ENCODE measurements at places on chromosomes 7 and 10. TPM values are rescaled to one million over a fixed set of nuclear protein-coding genes. Genes with fewer than 3 reads are reported as not detected.

Gene CCDC126
- total RNA-seq = 31.0 TPM

Gene SLC16A12
- total RNA-seq = 2.2 TPM

Gene CALML3
- not detected for total RNA-seq

Gene AKR1B15
- total RNA-seq = not detected

Gene FANK1
- total RNA-seq = 1.5 TPM

Gene CFTR
- total RNA-seq = 0.25 TPM

Gene ESYT2
- 54.6 TPM for total RNA-seq

Gene PRSS37
- not detected for total RNA-seq

Gene AKR1C1
- total RNA-seq = 27.5 TPM

Gene CASTOR2
- total RNA-seq = 33.9 TPM

Gene CHST15
- 38.8 TPM for total RNA-seq

Gene NEUROD6
- total RNA-seq = 325 TPM

Gene DNMBP
- total RNA-seq = 4.4 TPM

Gene PAPSS2
- 3.0 TPM for total RNA-seq

Gene ACBD7
- 11.8 TPM for total RNA-seq

Gene SEMA3A
- 29.5 TPM for total RNA-seq

Gene RPEL1
- not detected for total RNA-seq

Gene MEST
- total RNA-seq = 68.1 TPM

Gene ATG9B
- total RNA-seq = 1.2 TPM

Gene CBLL1
- total RNA-seq = 29.0 TPM

Gene PLEKHA1
- total RNA-seq = 26.3 TPM

Gene SPDYE5
- total RNA-seq = not detected

Gene KCND2
- 38.6 TPM for total RNA-seq

Gene LBX1
- total RNA-seq = not detected

Gene SPDYE8
- 0.25 TPM for total RNA-seq

Gene CTNNA3
- 1.5 TPM for total RNA-seq

Gene PLEKHS1
- not detected for total RNA-seq

Gene CLIP2
- total RNA-seq = 119 TPM

Gene LIPM
- not detected for total RNA-seq

Gene SPDYE6
- total RNA-seq = not detected

Gene LRRC17
- 11.8 TPM for total RNA-seq

Gene INMT
- under 0.01 TPM for total RNA-seq

Gene APBB1IP
- 0.98 TPM for total RNA-seq

Gene CTAGE6
- total RNA-seq = 0.25 TPM
